Large intestine (tissue), 12 donors: ENCODE measurements at places on chromosomes 11 and 22.

GRCh38 chr11:119107538-119108145, 498 bp downstream of the C2CD2L start:
- H3K4me1 ChIP-seq = peaks cover 35% of the 10 kb centered on the region
- DNase-seq = no peak
- H3K27me3 ChIP-seq = no peaks in the 10 kb centered on the region

- no peaks in the 10 kb centered on the region for H3K4me1 ChIP-seq
- peaks cover 5% of the 10 kb centered on the region for H3K27me3 ChIP-seq
- DNase-seq = peak; percentile 50
These were observed 27.3 kb downstream of the SLC1A2 start for GRCh38 chr11:35391922-35392688.

GRCh38 chr11:127844876-127845275, 742.5 kb downstream of the ETS1 start:
- no peak overlapping the region for H3K27ac ChIP-seq
- no peaks in the 10 kb centered on the region for H3K36me3 ChIP-seq
- H3K4me1 ChIP-seq = no peaks in the 10 kb centered on the region
- DNase-seq = no peak

- peaks cover 39% of the 10 kb centered on the region for H3K4me1 ChIP-seq
- no peaks in the 10 kb centered on the region for H3K36me3 ChIP-seq
- no peak overlapping the region for H3K4me3 ChIP-seq
These were observed 39.7 kb upstream of the MICAL2 start for GRCh38 chr11:12070446-12071267.

GRCh38 chr11:93603225-93604007, 58.1 kb upstream of the CEP295 start:
- H3K27me3 ChIP-seq = no peaks in the 10 kb centered on the region
- no peak overlapping the region for H3K4me3 ChIP-seq
- H3K36me3 ChIP-seq = no peaks in the 10 kb centered on the region
- DNase-seq = no peak

- DNase-seq = no peak
- H3K4me1 ChIP-seq = no peaks in the 10 kb centered on the region
- no peaks in the 10 kb centered on the region for H3K36me3 ChIP-seq
- no peak overlapping the region for H3K27ac ChIP-seq
- no peak overlapping the region for H3K4me3 ChIP-seq
These were observed 629.5 kb downstream of the BRD1 start for GRCh38 chr22:49197986-49198704.

DNA sequence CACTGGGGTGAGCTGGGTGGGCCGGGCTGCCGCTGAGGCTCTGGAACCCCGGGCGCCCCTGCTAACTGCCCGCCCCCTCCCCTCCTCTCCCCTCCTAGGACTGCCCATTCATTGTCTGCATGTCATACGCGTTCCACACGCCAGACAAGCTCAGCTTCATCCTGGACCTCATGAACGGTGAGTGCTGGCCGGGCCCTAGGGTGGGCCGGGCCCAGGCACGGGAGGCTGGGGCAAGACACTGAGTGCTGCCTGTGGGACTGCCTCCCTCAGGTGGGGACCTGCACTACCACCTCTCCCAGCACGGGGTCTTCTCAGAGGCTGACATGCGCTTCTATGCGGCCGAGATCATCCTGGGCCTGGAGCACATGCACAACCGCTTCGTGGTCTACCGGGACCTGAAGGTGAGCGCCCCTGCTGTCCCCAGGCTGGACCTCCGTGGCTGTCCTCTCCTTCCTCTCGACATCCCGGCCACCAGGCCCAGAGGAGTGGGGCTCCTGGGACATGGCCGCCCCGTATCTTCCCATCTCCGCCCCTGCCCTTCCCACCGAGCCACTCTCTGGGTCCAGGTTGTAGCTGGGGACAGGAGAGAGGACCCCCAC, 7.5 kb upstream of the ANKRD13D start:
- H3K36me3 ChIP-seq = peaks cover 96% of the 10 kb centered on the region
- no peak overlapping the region for H3K4me3 ChIP-seq
- peaks cover 16% of the 10 kb centered on the region for H3K4me1 ChIP-seq
- H3K27me3 ChIP-seq = no peaks in the 10 kb centered on the region
- no peak for DNase-seq

DNA sequence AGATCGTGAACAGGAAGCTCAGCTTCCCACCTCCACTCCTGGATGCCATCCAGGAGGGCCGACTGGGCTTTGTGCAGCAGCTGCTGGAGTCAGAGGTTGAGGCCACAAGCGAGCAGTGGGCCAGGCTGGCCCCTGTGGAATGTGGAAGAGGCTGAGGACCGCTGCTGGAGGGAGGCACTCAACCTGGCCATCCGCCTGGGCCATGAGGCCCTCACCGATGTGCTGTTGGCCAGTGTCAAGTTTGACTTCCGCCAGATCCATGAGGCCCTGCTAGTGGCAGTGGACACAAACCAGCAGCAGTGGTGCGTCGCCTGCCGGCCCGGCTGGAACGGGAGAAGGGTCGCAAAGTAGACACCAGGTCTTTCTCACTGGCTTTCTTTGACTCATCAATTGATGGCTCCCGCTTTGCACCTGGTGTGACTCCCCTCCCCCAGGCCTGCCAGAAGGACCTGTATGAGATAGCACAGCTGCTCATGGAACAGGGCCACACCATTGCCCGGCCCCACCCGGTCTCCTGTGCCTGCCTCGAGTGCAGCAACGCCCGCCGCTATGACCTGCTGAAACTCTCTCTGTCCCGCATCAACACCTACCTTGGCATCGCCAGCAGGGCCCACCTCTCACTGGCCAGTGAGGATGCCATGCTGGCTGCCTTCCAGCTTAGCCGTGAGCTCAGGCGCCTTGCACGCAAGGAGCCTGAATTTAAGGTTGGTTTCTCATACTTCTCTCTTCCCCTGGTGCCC, 24.9 kb downstream of the ART5 start:
- no peaks in the 10 kb centered on the region for H3K27me3 ChIP-seq
- DNase-seq = no peak
- H3K4me1 ChIP-seq = no peaks in the 10 kb centered on the region
- H3K27ac ChIP-seq = no peak overlapping the region

DNA sequence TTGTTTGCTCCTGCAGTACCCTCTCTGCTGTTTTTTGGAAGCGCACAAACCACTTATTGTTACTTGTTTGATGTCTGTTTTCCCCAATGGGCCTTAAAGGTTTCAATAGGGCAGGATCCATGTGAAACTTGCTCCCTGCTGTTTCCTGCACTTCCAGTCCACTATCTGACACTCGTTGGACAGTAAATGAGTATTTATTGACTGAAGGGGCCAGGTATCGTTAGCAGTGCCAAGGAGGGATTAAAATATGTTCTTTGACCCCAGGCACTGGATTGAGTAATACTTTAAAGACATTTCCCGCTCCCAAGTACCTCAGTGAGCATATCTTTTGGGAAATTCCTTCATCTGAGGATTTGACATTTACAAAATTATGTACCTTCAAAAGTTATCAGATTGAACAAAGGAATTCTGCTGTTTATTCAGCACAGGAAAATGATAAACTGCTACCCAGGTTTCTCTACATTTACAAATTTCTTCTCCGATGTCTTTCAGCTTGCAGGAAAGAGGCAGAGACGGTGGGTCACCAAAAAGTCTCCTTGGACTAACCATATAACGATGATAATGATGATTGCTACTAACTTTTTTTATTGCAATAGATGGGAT, 23.3 kb upstream of the OR9Q2 start:
- peak overlapping the region; percentile 80 for H3K27ac ChIP-seq
- H3K4me3 ChIP-seq = no peak overlapping the region
- H3K4me1 ChIP-seq = peaks cover 24% of the 10 kb centered on the region
- peak; percentile 78 for DNase-seq
- H3K27me3 ChIP-seq = no peaks in the 10 kb centered on the region

DNA sequence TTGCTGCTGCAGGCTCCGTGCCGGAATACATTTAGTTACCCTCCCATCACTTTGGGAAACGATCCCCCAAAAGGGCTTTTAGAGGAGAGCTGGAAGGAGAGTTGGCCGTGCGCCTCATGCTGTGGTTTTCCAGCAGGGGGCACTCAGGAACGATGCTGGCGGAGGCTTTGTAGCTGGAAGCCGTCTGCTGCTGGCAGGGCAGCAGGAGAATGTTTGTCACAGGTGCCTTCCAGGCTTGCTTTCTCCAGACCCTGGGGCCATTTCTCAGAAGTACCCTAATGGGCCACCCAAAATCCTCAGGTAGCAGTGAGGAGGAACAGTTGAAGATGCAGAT, 30.0 kb upstream of the CABP7 start:
- H3K4me3 ChIP-seq = no peak overlapping the region
- H3K27me3 ChIP-seq = no peaks in the 10 kb centered on the region
- H3K36me3 ChIP-seq = peaks cover 38% of the 10 kb centered on the region
- DNase-seq = peak; percentile 39
- no peak overlapping the region for H3K27ac ChIP-seq

DNA sequence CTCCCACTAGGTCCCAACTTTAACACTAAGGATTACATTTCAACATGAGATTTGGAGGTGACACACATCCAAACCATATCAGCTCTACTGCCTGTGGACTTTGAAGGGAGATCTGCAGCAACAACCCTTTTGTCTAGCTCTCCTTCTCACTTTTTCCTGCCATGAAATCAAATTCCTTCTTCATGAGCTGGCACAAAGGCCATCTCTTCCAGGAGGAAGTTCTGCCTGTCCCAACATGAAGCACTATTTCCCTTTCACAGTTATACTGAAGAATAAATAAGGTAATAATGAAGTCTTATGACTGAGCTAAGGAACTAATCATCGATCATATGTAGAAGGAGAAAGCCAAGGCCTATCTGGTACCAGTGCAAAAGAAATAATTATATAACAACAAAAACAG, 253.5 kb upstream of the TENM4 start:
- no peaks in the 10 kb centered on the region for H3K36me3 ChIP-seq
- H3K4me3 ChIP-seq = no peak overlapping the region
- H3K4me1 ChIP-seq = no peaks in the 10 kb centered on the region
- H3K27ac ChIP-seq = no peak overlapping the region
- no peaks in the 10 kb centered on the region for H3K27me3 ChIP-seq
- no peak for DNase-seq

GRCh38 chr11:84021291-84021690, 735.1 kb upstream of the CCDC90B start:
- no peaks in the 10 kb centered on the region for H3K27me3 ChIP-seq
- no peak overlapping the region for H3K27ac ChIP-seq
- no peak for DNase-seq
- no peak overlapping the region for H3K4me3 ChIP-seq

GRCh38 chr22:32532820-32533128, 58.2 kb downstream of the FBXO7 start:
- H3K4me3 ChIP-seq = no peak overlapping the region
- H3K36me3 ChIP-seq = no peaks in the 10 kb centered on the region
- no peak for DNase-seq
- H3K27me3 ChIP-seq = no peaks in the 10 kb centered on the region

DNA sequence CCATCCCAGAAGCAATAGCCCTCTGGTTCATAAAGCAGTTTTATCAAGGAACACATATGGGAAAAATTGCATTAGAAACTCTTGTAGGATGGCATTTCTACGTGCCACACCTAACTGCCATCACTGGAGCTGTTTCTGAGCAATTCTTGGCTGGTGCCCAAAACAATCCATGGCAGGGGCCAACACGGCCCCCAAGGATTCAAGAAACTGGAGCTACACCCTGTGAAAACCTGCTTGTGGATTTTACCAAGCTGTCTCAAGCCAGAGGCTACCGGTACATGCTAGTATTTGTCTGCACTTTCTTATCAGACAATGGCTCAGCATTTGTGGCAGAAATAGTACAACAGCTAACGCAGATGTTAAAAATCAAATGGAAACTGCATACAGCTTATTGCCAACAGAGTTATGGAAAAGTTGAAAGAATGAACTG, 42.4 kb upstream of the GLYAT start:
- H3K4me3 ChIP-seq = no peak overlapping the region
- H3K4me1 ChIP-seq = peaks cover 60% of the 10 kb centered on the region
- no peak for DNase-seq
- no peaks in the 10 kb centered on the region for H3K36me3 ChIP-seq
- no peaks in the 10 kb centered on the region for H3K27me3 ChIP-seq

DNA sequence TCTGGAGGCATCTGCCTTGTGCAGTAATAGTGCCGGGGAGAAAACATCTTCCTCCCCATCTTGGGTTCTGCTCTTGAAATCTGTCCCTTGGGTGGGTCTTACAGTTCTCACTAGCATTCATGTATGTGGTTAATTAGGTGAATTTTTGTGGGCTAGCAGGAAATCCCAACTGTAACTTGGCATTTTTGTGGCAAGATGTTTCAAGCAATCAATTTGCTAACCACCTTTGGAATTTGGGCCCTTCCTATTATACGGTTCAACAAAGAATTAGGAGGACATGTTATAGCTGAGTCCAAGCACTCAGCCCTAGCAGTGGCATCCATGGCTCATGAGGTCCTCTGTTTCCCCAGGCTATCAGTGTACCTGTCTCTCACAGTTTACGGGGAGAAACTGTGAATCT, 89.1 kb upstream of the MTNR1B start:
- no peaks in the 10 kb centered on the region for H3K36me3 ChIP-seq
- DNase-seq = no peak
- no peaks in the 10 kb centered on the region for H3K27me3 ChIP-seq
- no peak overlapping the region for H3K4me3 ChIP-seq
- H3K27ac ChIP-seq = no peak overlapping the region

GRCh38 chr11:2564588-2565425, 120.0 kb downstream of the KCNQ1 start:
- H3K27ac ChIP-seq = peak overlapping the region; percentile 96
- H3K4me3 ChIP-seq = no peak overlapping the region
- H3K27me3 ChIP-seq = no peaks in the 10 kb centered on the region
- no peak for DNase-seq

GRCh38 chr11:121717296-121717695, 264.5 kb upstream of the SORL1-AS1 start:
- peaks cover 5% of the 10 kb centered on the region for H3K27me3 ChIP-seq
- peaks cover 3% of the 10 kb centered on the region for H3K4me1 ChIP-seq
- no peak overlapping the region for H3K27ac ChIP-seq
- no peak for DNase-seq
- H3K4me3 ChIP-seq = no peak overlapping the region

DNA sequence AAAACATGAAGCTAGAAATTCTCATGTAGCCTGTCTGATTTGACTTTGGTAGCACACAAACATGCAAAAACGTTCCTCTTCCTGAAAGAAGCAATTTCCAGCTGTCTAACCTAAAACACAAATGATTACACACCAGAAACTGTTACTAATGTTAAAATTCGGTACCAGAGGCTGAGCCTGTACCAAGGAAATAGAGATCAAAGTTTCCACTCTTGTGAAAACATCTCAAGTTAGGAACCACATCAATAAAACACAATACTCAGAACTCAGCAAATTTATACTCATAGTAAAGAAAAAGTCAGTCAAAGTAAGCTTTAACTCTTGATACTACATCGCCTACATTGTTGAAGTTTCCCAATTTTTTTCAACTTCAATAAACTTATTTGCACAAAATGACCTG, 107.8 kb downstream of the FCHSD2 start:
- peaks cover 4% of the 10 kb centered on the region for H3K36me3 ChIP-seq
- no peaks in the 10 kb centered on the region for H3K4me1 ChIP-seq
- no peaks in the 10 kb centered on the region for H3K27me3 ChIP-seq

GRCh38 chr22:46084376-46084775, 66.0 kb upstream of the PPARA start:
- peaks cover 45% of the 10 kb centered on the region for H3K4me1 ChIP-seq
- no peak for DNase-seq
- H3K36me3 ChIP-seq = peaks cover 4% of the 10 kb centered on the region
- H3K27me3 ChIP-seq = peaks cover 3% of the 10 kb centered on the region
